Stimulated activated CD8-positive, alpha-beta memory T cell treated with anti-CD3 and anti-CD28 coated beads, Interleukin-7, amount 100 ng/mL, for 1 hour (primary cell): ENCODE measurements at places on chromosomes 1 and 21.

- no peak for DNase-seq
Observed at GRCh38 chr1:37123276-37124115, 89.2 kb upstream of the GRIK3 start.

DNA sequence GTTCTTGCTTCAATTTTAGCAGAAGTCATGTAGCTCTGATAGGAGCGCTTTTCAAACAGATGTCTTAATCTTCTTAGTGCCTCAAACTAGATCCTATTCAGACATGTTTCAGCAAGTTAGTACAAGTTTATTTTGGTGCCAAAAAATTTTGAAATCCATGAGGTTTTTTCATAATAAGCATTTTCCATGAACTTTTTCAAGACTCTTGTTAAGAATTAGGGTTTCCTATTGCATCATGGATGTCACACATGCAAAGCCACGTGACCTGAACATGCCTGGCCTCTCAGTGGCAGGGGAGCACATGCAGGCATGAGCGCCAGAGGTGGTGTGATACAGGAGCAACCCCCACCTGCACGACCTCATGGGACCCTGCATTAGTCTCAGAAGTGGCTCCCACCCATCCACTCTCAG is 67.6 kb downstream of the POFUT2 start:
- DNase-seq = no peak

DNA sequence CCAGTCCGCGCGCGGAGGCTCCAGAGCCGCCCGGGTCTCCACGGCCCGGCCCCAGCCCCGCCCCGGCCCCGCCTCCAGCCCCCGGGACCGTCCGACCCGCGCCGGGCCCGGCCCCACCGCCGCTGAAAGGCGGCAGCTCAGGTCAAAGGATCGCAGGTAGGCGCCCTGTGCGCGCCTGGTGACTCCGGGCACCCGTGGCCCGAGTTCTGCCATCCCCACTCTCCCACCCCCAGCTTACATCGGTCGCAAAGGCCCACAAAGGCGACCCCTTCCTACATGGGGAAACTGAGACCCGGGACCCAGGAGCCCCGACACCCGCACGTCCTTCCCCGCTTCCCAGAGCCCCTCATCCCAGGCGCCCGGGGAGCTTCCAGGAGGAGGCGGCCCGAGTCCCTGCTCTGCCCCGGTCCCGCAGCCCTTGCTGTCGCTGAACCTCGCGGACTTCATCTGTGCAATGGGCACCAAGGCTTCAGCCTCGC is at the start of gene TMEM200B:
TSS of gene TMEM200B (minus strand) at position 17 of the 479 bp plus-strand sequence. CDS start 2,075 bp downstream, outside the sequence.
- DNase-seq = no peak

- no peak for DNase-seq
Observed at GRCh38 chr1:14658642-14659041, 60.2 kb downstream of the KAZN start.

- DNase-seq = no peak
Observed at GRCh38 chr1:11422686-11423085, 56.3 kb upstream of the DISP3 start.

DNA sequence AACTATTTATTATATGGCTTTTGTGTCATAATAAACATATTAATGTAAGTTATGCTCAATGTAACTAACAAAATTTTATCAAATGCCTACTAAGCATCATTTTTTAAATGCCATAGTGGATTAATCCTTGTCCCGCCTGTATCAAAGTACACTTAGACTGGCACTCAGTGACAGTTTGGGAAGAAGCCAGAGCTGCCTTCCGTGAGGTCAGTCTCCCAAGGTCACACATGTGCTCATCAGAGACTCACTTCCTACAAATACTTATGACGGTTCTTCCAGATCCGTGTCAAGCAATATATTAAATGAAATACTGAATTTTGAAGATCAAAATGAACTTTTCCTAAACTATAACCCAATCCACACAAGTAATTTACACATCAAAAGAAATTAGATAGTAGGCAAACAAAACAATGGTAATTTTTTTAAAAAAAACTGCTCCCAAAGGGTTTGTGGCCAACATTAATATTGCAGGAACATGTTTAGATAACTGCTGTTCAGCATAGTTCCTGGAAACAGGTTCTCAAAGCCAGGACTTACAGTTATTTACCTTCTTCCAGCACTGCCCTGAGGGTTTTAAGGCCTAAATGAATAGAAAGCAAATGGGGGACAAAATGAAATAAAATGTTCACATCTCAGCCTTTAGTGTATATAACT is 27.2 kb downstream of the WLS start:
- no peak for DNase-seq

GRCh38 chr1:60864722-60865121 is 217.6 kb upstream of the NFIA start:
- DNase-seq = no peak

DNA sequence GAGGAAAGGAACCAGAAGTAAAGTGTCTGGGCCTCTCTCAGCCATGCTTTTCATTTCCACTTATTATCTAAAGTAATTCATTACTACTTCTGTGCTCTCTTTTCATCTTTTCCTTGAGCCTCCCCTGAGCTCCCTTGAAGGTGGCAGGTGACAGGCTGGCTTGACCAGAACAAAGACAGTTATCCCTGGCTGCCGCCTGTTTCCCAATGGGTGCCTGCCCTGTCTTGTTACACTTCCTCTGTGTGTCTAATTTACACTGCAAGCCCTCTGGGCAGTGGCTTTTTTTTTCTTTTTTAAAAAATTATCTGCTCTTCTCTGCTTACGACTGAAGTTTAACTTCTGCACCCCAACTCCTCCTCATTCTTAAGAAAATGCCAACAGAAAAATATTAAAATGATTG is 113.4 kb downstream of the NGF start:
- no peak for DNase-seq

DNA sequence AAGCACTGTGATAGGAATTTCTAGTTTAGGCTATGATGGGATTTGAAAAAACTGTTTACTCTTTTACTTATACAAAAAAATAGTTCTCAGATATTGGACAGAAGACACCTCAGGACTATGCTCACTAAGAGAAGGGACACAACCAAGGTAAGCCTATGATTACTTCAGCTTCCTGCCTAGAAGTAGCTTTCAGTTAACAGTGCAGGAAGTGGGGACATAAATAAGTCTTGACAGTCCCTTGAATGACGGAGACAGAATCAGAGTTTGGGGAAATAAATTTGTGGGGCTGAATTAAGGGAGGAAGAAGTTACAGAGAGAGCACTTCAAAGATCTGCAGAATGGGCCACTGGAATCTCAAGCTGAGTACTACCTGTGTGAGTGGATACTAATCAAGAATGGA is 53.8 kb upstream of the OLFM3 start:
- no peak for DNase-seq

GRCh38 chr1:210330279-210330866 is 1.7 kb downstream of the HHAT start:
- no peak for DNase-seq

DNA sequence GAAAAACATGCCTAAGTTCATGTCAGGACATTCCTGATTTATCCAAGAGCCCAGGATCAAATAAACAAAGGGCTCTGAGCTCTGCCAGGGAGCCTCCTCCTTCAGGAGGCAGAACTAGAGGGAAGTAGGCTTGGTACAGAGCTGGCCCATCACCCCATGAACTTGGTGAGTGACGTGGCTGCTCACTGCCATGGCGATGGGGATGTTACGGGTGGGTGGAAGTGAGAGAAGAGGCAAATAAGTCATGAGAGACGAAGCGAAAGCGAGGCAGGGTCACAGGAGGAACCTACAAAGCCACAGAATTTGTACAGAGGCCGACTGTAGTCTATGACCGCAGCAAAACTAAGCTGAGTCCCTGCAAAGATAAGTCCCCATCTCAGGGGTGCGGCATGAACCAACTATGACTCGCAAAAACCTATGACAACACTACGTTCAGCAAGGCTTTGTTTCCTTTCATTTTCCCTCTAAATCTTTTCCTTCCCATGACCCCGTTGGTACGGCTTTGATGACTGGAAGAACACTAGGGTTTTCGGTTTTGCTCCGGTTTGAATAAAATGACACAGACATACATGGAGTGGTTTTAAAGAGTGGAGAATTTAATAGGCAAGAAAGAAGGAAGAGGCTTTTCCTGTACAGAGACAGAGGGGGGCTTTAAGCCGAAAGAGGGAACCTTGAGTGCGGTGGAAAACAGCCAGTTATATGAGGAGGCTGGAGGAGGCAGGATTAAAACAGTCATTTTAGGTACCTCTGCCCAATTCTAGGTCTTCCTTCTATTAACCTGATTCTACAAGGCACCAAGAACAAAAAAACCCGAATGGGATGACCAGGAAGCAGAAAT is 74.1 kb downstream of the CD46 start:
- peak; percentile 57 for DNase-seq

DNA sequence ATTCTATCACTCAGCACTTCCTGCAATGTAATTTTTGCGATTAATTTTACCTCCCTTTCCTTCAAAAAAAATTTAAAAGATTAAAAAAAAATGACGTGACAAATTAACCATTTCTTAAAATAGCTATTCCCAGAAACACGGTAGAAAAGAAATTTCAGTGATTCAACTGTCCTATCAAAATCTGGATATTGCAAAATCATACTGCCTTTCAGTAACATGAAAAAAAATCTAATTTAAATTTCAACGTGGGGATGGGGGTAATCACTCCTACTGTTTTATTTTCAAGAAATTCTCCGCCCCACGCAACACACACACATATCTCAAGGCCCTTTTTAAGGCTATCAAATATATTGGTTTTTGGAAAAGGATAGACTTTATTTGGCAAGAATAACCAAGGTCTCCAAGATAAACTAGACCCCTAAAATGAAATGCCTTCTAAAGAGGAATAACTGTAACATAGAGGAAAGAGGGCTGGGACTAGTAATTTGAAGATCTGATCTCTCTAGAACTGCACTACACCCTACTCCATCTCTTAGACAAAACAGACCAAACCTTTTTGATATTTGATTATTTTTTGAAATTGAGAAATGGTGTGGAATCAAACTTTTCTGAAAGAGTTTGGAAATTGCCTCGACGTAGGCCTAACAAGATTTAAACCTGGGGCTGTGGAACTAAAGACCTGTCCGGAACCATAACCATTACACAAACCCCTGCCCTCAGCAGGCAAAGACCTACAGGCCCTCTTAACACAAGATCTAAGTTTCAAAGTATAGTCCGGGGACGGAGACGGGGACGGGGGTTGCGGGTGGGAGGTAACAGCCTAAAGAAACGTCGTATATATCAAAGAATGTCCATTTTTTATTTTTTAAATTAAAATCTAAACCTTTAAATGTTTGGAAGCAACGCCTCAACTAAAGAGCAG is 941 bp downstream of the ARNT start:
- DNase-seq = no peak

GRCh38 chr1:165052936-165053335 is 303.6 kb downstream of the LMX1A start:
- no peak for DNase-seq

- no peak for DNase-seq
Observed at GRCh38 chr1:200282497-200283122, 127.2 kb downstream of the ZNF281 start.

GRCh38 chr1:61310057-61310456 is 227.7 kb downstream of the NFIA start:
- DNase-seq = no peak

DNA sequence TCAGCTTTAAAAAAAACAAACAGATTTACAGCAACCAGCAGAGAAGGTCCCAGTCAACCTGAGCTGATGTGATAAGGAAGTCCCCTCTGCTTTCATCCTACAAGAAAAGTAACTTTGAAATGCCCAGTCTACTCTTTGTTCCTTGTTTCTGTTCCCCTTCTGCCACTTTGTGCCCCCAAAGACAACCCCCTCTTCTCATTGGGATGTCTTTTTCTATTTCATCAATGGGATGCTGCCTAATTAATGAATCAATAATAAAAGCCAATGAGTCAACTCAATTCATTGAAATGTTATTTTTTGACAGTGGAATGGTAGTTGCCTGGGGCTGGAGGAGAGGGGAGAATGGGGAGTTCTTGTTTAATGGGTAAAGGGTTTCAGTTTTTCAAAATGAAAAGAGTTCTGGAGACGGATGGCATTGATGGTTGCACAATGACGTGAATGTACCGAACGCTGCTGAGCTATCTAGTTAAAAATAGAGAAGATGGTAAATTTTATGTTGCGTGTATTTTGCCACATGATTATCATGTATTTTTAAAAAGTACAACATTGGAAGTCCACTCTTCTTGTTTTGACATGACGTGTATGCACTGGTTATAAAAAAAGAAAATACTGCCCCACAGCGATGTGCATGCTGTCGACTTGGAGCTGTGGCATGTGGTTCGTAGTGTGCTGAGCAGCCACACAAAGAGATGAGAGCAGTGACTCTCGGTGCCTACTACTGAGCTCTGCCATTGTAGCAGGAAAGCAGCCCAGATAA is 22.4 kb upstream of the PADI2 start:
- DNase-seq = no peak

GRCh38 chr1:47104816-47105215 is 32.4 kb upstream of the CYP4A22 start:
- DNase-seq = no peak
